NAMALWA (cell line): ENCODE measurements at places on chromosomes 13 and 19.

DNA sequence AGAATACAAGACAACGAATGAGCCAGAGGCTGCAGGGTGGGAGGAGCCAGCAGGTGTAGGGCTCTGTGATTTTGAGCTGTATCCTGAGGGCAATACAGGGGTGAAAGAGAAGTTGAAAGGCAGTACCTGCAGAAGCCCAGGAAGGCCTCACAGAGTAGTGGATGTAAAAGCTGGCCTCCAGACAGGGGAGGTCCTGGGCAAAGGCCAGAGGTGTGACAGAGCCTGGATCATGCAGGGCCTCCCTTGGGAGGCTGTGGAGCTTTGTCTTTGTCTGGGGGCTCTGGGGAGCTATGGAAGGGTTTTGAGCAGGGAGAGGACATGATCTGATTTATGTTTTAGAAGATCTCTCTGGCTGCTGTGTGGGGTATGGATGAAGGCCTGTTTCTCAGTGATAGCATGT lies 2.7 kb downstream of the MEGF8 start:
- no peak for DNase-seq

DNA sequence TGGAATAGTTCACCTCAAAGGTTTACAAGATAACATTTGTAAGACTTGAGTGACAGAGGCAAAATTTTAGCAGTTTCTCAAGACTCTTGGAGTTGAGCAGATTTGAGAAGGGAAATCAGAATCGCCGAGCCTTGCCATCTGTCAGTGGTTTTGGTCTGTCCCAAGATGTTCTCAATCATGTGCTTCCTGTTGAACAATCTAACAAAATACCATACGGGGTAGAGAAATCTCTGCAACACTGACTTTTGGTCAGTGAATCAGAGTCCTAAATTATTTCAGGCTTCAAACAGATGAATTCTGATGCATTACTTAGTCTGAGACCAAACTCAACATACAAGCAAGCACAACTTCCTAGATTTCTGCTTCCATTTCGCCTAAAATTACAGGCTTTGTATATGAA lies 3.8 kb downstream of the KCTD12 start:
- DNase-seq: no peak

DNA sequence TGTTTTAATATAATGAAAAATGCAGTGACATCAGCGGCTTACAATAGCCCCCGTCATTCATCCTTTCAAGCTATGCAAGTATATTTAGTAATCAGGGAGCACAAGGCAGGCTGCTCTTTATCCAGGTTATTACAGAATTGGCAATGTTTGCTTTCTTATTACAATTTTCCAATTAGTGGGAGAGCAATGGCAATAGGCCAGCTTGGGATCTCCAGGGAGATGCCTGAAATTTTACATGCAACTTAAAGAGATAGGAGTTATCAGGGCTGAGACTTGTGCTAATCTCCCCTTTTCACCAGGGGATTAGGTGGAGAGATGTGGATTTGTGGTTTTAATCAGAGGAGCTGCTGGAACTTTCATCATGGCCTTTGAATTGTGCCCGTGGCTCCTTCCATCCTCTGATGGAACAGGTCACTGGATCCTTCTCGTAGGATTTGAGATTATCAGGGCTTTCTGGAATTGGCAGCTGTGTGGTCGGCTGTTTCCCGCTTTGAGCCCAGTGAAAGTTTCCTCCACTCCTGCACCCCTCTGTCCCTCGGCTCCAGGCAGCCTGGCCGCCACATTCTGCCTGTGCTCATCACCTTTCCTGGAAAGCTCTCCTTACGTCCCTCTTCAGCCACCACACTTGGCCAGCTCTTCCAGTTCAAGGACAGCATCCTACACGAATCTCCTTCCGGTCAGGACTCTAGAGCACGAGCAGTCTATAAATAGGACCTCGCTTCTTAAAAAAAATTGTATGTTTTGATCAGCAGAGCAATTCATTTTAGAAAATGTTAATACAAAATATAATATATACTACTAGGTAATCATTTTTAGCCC lies 47.0 kb downstream of the CBY2 start:
- DNase-seq: no peak

DNA sequence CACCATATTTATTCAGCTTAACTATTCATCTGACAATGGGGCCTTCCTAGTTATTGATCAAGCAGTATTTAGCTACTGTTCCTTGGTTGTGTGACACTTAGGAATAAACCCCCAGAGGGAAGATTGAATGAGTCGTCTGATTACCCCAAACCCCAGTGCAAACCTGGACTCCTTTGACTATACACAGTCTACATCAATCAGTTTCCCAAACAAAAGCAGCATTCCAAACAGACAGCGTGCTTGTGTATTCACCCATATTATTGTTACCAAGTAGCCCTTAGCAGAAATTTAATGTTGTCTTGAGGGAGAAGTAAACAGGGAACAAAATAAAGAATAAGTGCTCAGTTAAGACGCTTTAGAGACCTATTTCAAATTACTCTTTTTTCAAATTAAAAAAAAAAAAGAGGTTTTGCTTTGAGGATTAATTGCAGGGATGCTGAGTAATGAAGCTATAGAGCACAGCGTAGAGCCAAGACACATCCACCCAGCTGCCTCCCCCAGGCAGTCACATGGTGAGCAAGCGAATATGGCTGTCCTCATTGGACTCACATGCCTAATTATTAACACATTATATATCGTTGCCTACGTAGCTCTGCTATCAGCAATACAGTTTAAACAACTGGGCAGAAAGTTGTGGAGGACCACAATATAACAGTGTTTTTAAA lies 14.7 kb upstream of the B3GLCT start:
- DNase-seq: no peak

GRCh38 chr13:50788551-50789210 lies 54.8 kb downstream of the DLEU7 start:
- DNase-seq: no peak

- no peak for DNase-seq
Measured at GRCh38 chr13:50468849-50469669, 374.4 kb downstream of the DLEU7 start.

DNA sequence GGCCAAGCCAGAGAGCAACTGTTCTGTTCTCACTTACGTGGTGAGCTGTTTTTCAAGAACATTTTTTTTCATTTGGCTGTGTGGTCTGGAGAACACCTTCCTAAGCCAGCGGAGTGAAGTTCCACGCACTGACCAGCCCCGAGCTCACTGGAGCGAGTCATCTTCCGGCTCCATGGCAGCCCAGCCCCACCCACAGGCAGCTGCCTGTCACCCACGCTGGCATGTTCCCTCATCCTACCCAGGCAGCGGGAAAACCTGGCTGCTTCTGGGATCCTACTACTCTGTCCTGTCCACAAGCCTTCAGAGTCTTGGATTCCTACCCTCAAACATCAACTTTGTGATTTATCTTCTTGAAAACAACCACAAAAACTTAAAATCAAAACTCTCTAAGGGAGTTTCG lies 76.2 kb downstream of the GGACT start:
- no peak for DNase-seq

DNA sequence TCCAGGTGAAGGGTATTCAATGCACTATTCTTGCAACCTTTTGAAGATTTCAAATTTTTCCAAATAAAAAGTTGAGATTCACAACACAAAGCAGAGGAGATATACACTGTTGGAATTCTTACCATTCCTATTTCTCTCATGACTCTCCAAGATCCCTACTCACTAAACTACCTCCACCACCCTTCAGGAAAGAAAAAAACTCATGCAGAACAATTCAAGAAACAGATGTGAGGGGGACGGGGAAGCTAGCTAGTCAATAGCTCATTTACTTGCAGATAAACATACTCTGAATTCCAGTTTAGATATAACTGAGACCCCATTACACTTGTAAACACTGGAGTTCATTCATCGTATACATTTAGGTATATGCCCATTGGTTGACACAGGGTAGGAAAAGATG lies 90.0 kb upstream of the SERP2 start:
- no peak for DNase-seq

DNA sequence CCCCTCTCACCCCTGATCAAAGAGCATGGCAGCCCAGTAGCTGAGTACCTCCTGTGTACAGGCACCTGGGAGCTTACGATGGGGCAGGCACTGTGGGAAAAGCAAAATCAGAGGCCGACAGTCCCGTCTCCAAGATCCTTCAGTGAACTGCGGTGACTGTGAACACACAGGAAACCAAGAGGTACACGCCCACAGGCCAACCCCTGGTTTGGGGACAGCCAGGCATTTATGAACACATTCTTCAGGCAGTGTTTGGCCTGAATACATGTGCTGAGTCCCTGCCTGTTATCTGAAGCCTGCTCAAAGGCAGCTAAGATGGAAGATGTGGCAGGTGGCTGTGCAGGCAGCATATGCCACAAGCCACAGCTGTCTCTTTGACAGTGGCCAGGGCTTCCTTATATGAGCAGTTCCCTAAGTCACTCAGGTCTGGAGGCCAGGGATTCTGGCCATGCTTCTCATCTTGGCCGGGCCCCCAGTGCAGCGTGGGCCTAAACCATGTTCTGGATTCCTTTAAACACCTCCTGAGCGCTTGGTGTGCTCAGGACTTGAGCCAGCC lies 123.6 kb downstream of the UQCRFS1 start:
- DNase-seq: no peak

DNA sequence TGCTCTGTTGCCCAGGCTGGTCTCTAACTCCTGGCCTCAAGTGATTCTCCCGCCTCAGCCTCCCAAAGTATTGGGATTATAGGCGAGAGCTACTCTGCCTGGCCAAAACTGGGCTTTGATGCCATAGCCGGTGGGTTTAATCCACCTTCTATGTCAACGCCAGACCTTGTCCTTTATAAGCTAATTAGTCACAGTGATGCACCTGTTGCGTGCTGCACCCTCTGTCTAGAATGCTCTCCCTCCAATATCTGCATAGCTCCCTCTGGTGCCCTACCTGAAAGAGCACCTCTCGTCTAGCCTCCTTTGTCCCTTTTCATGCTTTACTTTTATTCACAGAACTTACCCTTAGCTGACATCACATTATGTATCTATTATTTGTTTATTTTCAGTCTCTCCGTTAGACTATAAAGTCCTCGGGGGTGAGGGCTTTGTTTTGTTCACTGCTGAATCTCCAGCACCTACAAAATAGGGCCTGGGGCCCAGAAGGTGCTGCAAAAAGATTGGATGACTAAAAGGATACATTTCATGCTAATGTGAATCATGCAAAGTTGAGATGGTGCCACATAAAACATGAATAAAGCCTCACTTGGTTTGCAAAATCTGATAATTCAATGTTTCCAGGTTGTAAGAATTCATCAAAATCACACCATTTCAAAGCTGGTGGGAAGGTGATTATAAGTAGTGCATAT lies 148.1 kb downstream of the USP12 start:
- no peak for DNase-seq

- peak; percentile 74 for DNase-seq
Measured at GRCh38 chr13:48783181-48783630, 129.5 kb downstream of the CYSLTR2 start.

DNA sequence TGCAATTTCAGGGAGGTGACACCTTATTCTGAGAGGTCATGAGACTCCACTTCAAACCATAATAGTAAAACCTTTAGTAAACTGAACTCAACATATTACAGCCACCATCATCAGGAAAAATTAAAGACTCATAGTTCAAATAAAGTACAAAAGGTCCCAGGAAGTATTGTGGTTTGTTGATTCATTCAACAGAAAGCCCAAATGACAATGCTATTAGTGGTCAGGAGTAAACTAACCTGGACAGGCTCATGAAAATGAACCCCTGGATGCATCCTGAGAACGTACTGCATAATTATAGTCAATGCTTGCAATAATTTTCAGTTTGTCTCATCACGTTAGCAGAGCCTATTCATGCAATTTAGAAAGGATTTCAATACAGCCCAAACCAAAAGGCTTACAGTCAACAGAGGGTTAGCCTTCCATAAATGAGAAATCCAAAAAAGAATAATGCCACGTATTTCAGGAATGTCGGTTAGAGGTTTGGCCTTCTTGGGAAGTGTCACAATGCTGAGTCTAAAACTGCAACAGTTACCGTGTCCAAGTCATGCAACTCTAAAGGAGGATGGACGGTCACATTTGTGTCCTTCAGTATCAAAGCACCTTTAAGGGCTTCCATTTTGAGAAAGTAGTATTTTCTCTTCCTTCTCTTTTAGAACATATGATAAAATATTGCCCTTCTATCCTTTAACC lies 280.8 kb downstream of the ABCC4 start:
- DNase-seq: no peak

- no peak for DNase-seq
Measured at GRCh38 chr13:29529754-29530153, 65.7 kb downstream of the SLC7A1 start.

- DNase-seq: no peak
Measured at GRCh38 chr19:42226886-42227285, 6.8 kb downstream of the ZNF526 start.

- no peak for DNase-seq
Measured at GRCh38 chr13:94978516-94978915, 266.2 kb upstream of the SOX21 start.

DNA sequence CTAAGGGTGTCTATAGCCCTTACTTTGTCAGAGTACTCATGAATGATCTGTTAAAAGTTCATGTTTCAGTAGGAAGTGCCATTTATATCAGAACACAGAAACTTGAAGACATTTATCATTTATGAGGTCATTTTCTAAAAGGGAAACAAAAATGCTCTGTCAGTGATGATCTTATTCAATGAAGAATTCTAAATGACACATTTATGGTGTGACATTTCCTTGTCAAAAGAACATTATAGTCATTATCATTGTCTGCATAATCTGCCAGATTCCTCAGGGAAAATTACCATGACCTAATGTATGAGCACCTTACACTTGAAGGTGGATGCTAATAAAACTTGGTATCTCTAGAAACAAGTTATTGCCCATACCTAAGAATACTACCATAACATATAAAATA lies 853.8 kb upstream of the SLITRK6 start:
- DNase-seq: no peak

DNA sequence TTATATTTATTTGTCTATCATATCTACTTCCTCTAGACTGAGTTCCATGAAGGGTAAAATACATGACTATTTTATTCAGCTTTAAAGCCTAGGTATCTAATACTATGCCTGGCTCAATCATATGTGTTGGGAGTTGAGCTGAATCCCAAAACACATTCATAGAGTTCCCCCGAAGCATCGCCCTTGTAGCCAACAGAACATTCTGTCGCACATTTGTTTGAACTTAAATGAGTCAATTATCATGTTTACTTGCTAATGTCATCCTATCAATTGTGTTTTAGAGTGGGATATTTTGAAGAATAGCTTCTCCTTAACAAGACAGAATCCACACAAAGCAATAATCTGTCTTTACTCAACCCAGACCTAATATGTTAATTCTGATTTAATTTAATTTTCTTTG lies 252.4 kb downstream of the HS6ST3 start:
- DNase-seq: no peak

- DNase-seq: no peak
Measured at GRCh38 chr19:58326501-58326913, 287 bp upstream of the ZSCAN22 start.

DNA sequence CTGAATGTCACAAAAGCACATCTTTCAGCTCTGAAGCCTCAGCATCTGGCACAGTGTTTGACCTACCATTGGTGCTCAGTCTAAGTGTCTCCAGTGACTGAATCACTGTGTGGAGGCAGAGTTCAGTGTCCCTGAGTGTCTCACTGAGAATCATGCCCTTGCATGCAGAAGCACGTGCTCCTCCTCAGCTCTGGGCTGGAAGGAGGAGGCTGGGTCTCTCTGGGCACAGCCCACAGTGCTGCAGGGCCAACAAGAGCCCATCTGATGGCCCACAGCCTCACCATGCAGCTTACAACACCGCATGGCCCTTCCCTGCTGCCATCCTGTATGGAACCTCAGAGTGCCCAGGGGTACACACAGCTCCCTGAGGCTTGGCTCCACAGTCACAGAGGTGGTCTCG lies 86.1 kb downstream of the TEX26 start:
- DNase-seq: no peak
